SK-MEL-5 (cell line): ENCODE measurements at places on chromosomes 3 and 15. TPM values are rescaled to one million over a fixed set of nuclear protein-coding genes. Genes with fewer than 3 reads are reported as not detected.

GRCh38 chr15:55789066-55789660 is 46.2 kb upstream of the PRTG start:
- peak; percentile 59 for DNase-seq

DNA sequence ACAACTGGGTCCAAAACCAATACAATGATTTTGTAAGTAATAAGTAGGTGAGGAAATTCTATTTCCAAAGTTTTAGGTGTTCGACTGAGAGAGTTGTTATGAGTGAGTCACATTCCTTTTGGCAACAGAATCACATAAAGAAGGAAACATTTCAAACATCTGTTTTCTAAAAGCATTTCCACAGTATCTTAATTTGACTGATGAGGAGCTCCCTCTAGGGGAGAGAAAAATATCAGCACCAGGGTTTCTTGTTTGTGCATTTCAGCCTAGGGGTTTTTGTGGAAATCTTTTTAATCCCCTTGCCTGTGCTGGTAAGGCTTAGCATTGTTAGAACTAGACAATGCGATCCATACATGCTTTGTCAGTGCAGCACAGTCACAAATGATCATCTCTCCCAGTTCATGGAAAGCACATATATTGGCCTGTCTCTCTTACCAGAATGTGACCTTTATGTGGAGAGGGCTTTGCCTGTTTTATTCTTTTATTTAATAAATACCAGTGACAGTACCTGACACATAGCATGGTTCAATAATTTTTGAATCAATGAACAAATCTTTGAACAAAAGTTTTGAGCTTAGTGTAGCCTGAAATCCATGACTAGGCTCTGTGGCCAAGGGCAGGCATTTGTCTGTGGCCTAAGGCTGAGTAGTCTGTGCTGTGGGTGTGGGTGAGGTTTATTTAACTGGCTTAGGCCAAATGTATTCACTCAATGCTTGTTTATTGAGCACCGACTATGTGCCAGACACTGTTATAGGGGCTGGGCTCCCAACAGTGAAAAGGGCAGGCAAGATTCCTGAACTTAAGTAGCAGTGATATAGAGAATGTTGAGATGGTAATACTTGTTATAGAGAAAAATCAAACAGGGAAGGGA is 21.1 kb upstream of the IQCF6 start:
- DNase-seq = peak; percentile 76

DNA sequence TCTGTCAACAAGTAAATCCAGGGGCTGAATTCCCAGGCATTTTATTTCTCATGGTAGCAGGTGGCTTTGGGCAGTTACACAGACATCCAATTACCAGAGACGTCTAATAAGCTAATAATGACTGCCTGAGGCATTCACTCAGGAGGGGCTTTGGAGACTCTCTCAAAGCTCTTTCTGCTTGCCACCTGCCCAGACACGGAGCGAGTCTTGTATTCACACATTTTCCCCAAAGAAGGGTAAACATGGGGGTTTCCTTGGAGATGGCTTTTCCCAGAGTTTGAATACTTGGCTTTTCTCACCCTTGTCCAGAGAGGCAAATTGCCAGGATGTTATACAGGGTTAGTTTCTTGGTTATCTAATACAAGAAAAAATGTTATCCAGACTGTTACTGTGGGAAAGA is 132.6 kb downstream of the DIPK2A start:
- DNase-seq = no peak

DNA sequence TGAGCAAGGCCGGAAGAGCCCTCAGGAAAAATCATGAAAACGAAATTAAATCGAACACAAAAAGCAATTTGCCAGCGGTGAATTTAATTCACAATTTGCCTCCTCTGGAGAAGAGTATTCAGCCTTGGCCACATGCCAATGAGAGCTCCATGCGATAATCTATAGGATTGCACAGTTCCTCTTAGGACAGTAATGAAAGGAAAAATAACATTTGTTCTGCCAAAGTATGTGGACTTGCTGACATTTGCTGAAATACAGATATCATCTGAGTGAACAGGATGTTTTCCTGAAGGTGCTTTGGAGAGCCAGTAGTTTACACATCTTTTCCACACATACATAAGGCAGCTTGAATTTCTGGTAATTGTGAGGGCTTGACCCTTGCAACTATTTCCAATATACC is 188.6 kb upstream of the PDZRN3 start:
- no peak for DNase-seq

DNA sequence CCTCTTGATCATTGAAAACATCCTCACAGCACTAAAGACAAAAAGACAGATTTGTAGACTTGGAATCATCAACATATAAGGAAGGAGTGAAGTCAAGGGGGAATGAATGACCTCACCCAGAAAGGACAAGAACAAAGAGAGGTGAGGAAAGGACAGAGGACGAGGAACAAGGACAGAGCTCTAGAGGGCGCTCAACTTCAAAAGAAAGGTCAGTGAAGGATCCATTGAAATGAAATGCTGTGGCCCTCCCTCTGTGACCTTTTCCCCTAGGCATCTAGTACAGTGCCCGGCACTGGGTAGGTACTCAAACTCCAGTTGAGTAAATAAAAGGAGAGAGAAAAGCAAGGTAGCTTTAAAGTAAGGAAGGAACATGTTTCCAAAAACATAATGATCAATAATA is 2.6 kb downstream of the ATP8B4 start:
- peak; percentile 55 for DNase-seq

- no peak for DNase-seq
These were observed 28.4 kb downstream of the HDAC11 start for GRCh38 chr3:13508496-13508895.

- peak; percentile 8 for DNase-seq
These were observed 431.6 kb upstream of the RASGRP1 start for GRCh38 chr15:38996111-38996631.

DNA sequence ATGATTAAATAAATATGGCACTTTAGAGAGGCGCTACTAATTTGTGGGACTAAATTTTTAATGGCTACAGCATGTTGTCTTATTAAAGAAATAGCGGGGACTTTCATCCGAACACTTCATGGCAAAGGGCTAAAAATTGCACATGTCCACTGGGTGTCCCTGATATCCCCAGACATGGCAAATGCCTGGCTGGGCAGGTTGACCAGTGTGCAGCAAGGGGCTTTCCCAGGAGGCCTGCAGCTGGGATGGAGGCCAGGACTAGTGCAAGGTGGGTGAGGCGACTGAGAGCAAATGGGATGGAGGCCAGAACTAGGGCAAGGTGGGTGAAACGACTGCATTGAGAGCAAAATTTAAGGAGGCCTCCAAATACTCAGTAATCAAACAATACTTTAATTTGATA is 167.4 kb upstream of the SMAD3 start:
- no peak for DNase-seq

DNA sequence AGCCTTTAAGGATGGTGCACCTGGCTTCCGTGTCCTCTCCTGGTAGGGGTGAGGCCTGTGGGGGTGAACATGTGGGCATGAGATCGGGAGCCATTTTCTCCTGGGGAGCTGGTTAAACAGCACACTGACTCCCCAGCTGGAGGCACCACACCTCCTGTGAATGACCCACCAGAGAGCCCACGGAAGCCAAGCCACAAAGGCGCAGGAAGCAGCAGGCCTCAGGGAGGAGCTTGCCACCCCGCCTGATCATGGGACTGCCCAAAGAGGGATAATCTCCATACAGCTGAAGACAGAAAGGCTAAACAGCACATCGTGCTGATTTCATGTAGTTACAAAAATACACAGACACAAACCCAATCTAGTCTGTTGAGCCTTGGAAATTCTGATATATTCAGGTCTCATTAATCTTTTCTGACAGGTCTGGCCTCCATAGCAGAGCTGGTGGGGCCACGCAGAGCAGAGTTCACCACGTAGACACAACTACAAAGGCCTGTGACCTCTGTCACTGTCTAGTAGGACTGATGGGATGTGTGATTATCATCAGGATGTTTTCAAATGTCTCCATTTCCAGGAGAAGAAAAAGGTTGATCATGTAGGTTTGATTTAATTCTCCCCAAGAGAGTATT is 75.2 kb downstream of the DUT start:
- no peak for DNase-seq

- peak; percentile 92 for DNase-seq
These were observed 154.3 kb downstream of the GOLIM4 start for GRCh38 chr3:167941234-167941995.

DNA sequence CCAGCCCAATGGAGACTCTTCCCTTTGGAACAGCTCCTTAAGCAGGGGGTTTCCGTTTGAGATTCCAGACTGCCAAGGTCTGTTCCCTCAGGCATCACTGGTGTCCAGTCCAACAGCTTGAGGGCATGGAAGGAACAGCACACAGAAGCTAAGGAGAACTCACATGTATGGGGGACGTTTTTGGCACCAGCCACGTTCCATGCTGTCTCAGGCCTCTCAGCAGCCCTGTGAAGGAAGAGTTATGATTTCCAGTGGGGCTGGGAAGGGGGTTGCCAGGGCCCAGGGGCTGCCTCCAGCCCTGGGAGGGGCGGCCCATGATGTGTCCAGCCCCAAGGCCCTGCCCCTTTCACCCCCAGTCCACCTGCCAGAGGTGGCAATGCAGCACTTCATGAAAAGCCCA is 7.5 kb upstream of the RHO start:
- DNase-seq = no peak

DNA sequence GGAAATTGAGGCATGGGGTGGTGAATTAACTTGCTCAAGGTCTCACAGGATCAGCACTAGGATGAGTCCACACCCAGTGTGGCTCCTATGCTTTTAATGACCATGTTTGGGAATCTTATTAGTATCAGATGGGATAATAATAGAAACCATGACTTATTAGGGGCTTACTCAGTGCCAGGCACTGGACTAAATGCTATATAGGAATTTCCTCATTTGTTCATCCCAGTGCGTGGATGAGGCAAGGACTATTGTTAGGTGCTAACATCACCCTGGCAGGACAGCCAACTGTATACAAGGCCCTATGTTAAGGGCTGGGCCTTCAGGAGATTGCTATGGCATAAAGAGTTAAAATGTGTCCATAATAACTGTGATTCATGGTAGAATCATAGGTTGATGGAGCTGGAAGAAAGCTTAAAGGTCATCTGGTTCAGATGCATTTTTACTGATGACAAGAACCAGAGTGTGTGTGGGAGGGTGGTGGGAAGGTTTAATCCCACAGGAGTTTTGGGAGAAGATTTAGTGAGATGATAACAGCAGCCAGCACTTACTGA is 4.7 kb upstream of the FEM1B start:
- no peak for DNase-seq

DNA sequence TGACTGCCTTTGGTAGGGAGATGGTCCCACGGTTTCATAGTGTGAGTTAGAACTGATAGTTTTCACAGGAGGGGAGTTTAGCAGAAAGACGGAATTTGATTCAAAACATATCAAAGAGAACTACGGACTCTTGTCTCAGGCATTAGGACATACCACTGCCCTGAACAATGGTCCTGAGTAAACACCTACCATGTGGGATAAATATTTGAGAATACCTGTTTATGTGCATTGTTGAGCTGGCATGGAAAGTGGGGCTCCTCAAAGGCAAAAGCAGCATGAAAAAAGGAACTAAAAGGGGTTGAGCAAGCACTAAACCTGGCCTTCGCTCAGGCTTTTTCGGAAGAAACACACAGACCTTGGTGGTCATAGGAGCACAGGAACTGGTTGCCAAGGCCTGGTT is 144.4 kb downstream of the ZNF621 start:
- DNase-seq = no peak

- DNase-seq = no peak
These were observed 462.1 kb upstream of the CDIN1 start for GRCh38 chr15:36117296-36117787.

DNA sequence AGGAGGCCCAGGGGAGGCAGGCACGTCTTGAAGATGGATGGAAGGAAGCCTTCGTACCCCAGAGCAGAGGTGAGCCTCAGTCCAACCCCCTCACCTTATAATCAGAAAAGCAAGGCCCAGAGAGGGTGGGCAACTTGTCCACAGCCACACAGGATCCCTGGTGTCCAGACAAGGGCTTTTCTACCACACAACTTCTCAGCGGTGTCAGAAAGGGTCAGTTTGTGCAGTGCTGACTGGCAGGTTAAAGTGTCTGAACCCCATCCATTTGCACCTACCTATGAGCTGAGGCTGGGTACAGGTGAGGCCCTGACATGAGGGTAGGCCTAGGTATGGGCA is 8.6 kb downstream of the IGDCC3 start:
- no peak for DNase-seq

DNA sequence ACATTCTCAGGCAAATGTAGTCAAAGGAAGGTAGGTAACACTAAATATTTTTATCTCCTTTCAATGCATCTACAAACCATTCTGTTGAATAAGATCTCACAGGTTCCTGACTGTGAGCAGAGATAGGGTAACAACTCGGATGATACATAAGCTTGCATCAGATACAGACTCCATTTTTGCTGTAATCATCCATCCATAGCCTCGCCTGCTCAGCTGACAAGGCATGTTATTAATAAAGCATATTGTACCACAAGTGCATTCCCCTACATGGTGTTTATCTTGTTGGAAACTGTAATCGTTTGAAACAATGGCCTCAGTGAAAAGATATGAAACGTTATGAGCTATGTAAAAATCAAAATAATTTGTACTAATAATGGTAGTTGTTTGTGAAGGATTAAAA is 35.4 kb upstream of the TCF12 start:
- DNase-seq = no peak

The KLHDC8B gene
- total RNA-seq = 12.2 and 15.8 TPM in 2 replicates

The FLNB gene
- 20.7 and 23.6 TPM in 2 replicates for total RNA-seq

The PTX3 gene
- not detected in 2 replicates for total RNA-seq

The ITPKA gene
- 0.45 and 0.85 TPM in 2 replicates for total RNA-seq

The CBLB gene
- total RNA-seq = 23.0 and 29.3 TPM in 2 replicates

The KIF23 gene
- total RNA-seq = 61.8 and 63.0 TPM in 2 replicates

The CGNL1 gene
- 0.24 TPM in 2 replicates for total RNA-seq

The FSTL1 gene
- 61.1 and 69.2 TPM in 2 replicates for total RNA-seq
